T-cell (primary cell): ENCODE measurements at places on chromosomes 12 and 14. TPM values are rescaled to one million over a fixed set of nuclear protein-coding genes. Genes with fewer than 3 reads are reported as not detected.
A peak's percentile ranks its signal among the peaks of the same experiment; 100 is the strongest.

- DNase-seq: no peak
These were observed 54.7 kb upstream of the GTF2A1 start for GRCh38 chr14:81275305-81276072.

DNA sequence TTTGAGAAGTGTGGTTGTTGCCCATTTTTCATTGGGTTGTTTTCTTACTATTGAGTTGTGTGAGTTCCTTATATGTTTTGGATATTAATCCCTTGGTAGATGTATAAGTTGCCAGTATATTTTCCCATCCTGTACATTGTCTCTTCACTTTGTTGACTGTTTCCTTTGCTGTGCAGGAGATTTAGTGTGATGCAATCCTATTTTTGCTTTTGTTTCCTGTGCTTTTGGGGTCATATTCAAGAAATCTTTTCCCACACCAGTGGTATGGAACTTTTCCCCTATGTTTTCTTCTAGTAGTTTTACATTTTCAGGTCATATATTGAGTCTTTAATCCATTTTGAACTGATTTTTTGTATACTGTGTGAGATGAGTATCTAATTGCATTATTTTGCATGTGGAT is 92.8 kb downstream of the PTHLH start:
- no peak for DNase-seq

DNA sequence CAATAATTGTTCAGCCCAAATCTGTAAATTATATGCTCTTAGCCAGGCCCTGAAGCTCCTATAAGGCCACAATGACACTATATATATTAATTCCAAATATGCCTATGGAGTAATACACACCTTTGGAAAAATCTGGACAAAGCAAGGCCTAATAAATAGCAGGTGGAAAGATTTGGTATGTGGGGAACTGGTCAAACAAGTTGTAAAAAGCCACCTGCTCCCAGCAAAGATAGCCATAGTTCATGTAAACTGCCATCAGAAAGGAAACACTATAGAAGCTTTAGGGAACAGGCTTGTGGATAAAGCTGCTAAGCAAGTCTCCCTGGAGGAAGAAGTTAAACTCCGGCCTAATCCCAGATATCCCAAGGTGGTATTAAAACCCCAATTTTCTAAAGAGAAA is 29.7 kb downstream of the PRMT8 start:
- no peak for DNase-seq

- DNase-seq: no peak
These were observed 42.0 kb downstream of the GUCY2C start for GRCh38 chr12:14654416-14654815.

GRCh38 chr12:89250213-89250612 is 102.1 kb downstream of the DUSP6 start:
- DNase-seq: no peak

The SDR9C7 gene
- total RNA-seq: not detected

GRCh38 chr12:95605875-95606274 is 54.6 kb upstream of the USP44 start:
- no peak for DNase-seq

DNA sequence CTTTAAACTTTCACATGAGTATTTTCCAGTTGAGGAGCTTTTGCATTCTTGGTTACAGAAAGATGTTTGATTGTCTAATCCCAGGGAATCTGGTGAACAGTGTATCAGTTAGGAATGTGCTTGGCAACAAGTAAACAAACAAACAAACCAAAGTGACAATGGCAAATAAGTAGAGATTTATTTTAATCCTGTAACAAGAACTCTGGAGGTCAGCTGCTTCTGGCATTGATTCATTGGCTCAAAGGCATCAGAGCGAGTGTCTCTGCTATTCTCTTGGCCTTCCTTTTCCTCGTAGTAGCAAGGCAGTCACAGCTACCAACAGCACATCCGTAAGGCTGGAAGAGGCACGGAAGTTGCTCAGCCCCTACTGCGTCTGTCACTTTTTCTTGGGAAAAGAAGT is 37.2 kb downstream of the CRADD start:
- DNase-seq: no peak

- DNase-seq: peak; percentile 17
These were observed 10.2 kb upstream of the EDDM3B start for GRCh38 chr14:20757965-20758364.

The NPFF gene
- total RNA-seq: not detected

The SERPINA9 gene
- not detected for total RNA-seq
